Glutamatergic neuron (in vitro differentiated cells): ENCODE measurements at places on chromosomes 13 and 19.

GRCh38 chr19:7393939-7394730, 45.4 kb downstream of the ARHGEF18 start:
- no peak for DNase-seq

GRCh38 chr13:99871249-99871898, 100.2 kb downstream of the ZIC5 start:
- DNase-seq: no peak

- no peak for DNase-seq
Measured at GRCh38 chr13:30802501-30802900, 67.2 kb downstream of the ALOX5AP start.

DNA sequence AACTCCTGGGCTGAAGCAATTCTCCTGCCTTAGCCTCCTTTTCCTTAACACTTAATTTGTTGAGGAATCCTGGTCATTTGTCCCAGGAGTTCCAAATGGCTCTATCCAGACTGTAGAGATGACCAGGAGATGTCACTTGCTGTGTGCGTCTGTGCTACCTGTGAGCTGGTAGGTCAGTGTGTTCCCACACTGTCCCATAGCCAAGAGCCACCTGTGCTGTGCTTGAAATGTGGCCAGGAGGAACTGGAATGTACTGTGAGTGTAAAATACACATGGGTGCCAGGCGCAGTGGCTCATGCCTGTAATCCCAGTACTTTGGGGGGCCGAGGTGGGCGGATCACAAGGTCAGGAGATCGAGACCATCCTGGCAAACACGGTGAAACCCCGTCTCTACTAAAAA, 29.4 kb upstream of the KDM4B start:
- DNase-seq: no peak

GRCh38 chr13:111384441-111385182, 64.2 kb downstream of the TEX29 start:
- peak; percentile 4 for DNase-seq

GRCh38 chr13:73782450-73783449, 351.5 kb downstream of the KLF12 start:
- no peak for DNase-seq

DNA sequence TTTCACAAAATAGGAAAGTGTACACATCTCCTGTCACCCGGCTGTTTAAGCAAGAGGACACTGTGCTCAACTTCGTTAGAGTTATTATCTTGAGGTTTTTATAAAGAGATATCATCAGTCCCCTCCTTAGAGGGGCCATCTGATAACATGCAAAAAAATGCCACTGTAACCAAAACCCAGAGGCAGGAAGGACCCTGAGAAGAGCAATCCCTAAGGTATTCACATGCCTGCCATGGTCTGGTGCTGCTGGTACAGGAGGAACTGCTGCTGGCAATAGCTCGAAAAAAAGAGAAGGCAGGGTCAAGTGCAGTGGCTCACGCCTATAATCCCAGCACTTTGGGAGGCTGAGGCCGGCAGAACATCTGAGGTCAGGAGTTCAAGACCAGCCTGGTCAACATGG, 12.8 kb upstream of the CEACAM3 start:
- no peak for DNase-seq

DNA sequence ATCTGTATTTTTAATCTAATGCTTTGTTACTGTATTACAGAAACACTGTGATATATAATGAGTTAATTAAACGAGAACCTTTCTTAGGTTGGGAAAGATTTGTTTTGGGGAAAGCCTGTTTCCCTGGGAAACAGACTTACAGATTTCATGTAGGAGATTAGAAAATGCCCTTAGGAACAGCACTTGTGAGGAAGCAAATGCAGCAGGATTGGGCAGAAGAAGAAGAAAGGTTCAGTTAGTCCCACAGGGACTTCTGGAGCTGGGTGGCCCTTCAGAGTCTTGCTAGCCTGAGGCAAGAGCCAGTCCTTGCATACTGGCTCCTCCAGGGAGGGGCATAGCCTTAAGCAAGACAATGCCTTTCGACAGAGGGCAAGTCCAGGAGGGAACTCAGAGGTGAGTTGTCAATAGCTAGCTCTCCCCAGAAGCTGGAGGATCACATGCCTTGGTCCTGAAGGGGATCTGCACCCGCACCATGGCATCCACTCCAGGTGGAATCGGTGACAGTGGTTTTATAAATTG, 36.8 kb downstream of the N4BP2L1 start:
- no peak for DNase-seq

DNA sequence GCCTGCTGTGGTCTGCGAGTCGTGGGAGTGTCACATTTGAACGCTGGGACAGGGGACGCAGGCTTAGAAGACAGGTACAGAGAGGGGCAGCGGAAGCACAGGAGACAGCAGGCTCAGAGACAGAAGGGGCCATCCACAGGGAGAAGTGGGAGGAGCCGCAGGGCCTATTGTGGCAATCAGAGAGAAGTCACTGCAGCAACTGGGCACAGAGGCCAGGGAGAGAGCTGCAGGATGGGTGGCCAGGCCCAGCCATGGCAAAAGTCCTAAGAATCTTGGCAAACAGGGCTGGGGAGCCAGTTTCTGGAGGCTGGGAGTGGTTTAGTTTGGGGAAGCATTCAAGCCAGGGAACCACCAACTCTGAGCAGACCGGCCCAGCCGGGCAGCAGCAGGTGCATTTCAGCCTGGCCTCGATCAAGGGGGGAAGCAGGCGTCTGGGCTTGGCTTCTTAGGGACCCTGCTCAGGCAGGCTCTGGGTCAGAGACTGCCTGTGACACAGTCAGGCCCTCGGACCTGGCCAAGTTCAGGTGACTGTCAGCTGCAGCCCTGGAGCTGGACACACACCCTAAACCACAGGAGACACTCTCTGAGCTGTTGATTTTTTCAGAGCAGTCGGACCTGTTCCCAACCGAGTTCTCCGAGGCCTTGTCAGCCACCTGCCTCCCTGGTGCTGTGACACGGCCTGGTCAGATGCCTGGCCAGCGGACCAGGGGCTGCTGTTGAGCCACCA, 11.8 kb downstream of the SH3GL1 start:
- no peak for DNase-seq

DNA sequence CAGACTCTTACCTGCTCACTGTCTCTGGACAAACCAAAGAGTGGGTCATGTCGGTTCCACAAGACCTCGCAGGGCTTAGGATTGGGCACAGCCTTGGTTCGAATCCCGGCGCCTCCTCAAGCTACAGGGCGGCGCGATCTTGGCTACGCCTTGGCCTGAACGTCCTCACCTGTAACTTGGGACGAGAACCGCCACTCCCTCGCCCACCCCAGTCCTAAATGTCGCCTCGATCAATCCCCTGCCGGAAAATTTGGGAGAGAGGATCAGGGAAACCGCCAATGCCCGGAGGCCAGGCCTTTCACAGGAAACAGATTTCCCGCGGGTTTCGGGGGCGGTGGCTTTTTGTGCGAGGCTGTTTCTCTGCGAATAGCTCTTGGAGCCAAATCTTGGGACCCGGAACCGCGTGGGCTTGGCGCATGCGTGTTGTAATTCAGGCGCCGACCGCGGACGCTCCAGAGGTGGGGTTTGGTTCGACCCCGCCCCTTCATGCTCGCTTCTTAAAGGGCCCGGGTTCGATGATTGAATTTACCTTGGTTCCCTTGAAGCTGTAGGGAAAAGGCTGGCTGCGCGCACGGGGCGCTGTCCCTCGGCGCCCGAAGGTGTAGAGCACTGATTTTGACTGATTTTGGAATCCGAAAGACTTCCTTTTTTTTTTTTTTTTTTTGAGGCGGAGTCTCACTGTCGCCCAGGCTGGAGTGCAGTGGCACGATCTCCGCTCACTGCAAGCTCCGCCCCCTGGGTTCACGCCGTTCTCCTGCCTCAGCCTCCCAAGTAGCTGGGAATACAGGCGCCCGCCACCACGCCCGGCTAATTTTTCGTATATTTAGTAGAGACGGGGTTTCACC, at the start of gene NR2C2AP:
Gene NR2C2AP, minus strand, starts transcription at position 403 of the 845 bp plus-strand sequence. Its CDS starts 354 bp downstream, at position 49.
- peak; percentile 79 for DNase-seq

DNA sequence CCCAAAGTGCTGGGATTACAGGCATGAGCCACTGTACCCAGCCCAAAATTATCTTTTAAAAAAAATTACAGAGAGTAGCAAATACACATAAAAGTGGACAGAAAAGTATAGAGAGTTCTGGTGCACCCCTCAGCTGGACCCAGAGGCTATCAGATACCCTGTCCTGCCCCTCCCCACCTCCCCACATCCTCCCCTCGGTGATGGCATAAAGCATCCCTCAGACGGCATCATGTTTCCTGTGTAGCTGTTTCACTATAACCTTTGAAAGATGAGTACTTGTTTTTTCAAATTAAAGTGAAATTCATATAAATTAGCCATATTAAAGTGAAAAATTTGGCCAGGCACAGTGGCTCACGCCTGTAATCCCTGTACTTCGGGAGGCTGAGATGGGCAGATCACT, 20.1 kb downstream of the SLC27A1 start:
- DNase-seq: no peak
